ENCODE measurements at places on chromosomes 11 and 22.

DNA sequence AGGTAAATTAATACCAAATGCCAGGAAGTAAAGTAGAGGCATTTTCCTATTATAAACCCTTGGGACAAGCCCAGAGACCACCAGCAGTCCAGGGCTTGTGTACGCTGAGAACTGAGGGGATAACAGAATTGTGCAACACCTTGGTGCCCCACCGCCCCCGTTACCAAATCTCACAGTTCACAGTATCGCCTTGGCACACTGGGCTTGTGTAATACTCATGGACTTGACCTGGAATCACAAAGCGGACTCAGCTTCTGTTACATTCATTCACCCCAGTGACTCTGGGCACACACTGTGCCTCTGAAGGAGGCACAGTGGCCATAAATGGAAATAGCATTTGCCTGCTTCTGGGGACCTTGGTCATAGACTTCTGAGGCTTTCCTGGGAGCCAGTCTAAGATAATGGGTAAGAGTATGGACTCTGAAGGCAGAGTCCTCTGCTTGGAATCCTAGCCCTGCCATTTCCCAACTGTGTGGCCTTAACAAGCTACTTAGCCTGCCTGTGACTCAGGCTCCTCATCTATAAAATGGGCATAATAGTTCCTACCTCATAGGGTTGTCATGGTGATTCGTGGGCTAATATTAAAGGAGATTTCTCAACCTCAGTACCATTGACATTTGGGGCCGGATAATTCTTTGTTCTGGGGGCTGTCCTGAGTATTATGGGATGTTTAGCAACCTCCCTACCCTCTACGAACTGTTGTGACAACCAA lies 53.7 kb downstream of the TIMP3 start:
- DNase-seq = no peak

DNA sequence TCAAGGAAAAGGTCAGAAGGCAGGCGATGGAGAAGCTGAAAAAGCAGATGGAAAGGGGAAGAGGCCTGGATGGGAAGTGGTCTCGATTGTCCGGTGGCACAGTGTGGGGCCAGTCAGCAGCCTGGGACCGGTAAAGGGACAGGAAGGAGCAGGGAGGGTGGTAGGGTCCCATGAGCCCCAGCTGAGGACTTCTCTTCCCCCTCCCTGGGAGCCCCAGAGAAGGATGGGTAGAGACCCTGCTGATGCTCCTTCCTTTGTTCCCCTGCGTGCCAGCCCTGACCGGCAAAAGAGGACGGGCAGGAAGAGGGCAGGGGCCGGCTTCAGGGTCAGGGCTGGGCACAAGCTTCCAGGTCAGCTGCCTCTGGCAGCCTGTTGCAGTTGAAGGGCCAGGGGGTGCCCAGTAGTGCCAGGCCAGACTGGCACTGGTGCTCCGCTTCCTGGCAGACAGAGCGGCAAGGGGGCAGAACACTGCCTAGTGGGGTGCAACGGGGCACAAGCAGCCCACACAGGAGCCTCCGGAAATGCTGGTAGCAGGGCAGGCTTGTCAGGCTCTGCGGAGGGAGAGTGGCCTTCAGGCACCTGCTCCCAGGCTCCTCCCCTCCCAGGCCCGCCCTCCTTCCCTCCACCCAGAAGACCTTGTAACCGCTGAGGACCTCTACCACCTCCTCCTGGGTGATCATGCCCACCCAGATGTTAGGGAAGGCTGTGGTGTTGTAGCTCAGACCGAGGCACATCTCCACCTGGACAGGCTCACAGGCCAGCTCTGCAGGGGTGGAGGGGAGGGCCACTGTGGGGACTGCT lies 739 bp upstream of the C1QTNF5 start:
- DNase-seq = no peak

- peak; percentile 89 for DNase-seq
These were observed 1.9 kb downstream of the TIRAP start for GRCh38 chr11:126284829-126285228.

DNA sequence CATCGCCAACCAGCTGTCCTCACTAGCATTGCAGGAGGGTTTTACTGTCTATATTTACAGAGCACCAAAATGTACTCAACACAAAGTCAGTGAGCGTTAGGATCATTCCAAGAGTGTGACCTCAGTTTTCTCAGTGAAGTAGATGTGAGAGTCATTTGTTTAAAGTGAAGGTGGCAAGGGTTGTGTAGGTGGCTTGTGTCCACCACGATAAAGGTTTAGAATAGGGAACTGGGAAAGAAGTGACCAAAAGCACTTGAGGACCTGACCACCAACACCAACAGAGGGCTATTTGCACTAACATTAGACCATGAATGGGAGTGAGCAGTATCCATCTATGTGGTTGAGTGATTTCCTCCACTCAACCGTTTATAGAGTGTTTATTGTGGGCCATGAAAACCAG lies 152.5 kb upstream of the POU2AF2 start:
- no peak for DNase-seq

GRCh38 chr11:82765466-82766034 lies 31.9 kb upstream of the FAM181B start:
- no peak for DNase-seq

Measured in stimulated activated naive CD8-positive, alpha-beta T cell treated with anti-CD3 and anti-CD28 coated beads, Interleukin-15, Interleukin-2, amounts not matched to agents 100 U/mL and 50 U/mL, for 24 hours (primary cell).